ENCODE measurements at places on chromosomes 11 and 22.

GRCh38 chr11:19328586-19329311 is 88.0 kb upstream of the E2F8 start:
- no peak for DNase-seq

DNA sequence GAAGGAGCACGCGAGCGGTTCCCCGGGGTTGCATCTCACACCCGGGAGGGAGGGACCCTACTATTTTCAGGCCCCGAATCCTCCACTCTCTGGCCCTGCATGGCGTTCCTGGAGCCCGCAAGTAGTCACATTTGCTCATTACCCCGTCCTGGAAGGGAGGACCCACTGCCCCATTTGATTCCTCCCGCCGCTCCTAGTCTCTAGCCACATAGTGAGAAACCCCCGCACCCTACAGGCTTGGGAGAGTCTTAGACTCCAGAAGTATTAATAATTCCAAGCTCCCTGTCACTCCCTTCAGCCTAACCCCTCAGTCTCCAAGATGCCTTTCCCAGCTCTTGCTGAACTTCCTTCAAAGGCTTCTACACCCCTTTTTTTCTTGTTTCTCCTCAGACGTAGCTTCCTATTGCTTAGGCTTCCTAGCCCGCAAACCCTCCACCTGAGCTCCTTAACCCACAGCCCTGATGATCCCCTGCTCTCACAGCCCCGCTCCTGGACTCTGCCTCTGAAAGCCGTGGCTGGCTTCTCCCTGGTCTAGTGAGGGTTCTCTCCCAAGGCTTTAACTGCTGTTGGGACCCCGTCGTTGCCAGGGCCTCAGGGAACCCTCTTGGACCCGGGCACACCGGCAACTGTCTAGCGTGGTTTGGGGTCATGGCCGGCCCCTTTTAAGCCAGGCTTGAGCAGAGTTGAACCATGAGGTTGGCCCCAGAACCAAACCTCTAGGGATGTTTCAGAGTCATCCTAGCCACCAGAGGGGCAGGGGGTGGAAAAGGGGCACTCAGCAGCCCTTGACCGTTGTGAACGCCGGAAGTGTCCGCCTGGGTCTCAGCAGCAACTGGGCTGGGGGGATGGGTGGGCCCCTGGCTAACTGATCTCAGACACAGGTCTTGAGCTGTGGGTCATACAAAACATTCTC is 862 bp downstream of the GGA1 start:
- DNase-seq, result no peak

DNA sequence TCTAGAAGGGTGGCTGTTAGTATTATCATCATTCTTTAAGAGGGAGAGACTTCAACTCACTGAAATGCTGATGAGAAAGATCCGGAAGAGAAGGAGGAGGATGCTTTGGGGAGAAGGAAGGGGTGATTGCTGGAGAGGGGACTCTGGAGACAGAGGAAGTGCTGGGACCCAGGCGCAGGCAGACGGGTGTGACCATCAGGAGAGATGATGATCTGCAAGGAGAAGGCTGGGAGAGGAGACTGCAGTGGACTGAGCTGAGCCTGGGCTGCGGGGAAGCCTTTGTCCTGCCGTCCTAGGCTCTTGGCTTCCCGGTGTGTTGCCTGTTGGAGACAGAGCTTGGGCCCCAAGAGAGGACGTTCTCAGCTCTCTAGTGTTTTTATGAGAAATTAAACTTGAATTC is 22.6 kb downstream of the RASD2 start:
- no peak for DNase-seq

- no peak for DNase-seq
Observed at GRCh38 chr11:124761301-124762104, 587 bp downstream of the ESAM start.

DNA sequence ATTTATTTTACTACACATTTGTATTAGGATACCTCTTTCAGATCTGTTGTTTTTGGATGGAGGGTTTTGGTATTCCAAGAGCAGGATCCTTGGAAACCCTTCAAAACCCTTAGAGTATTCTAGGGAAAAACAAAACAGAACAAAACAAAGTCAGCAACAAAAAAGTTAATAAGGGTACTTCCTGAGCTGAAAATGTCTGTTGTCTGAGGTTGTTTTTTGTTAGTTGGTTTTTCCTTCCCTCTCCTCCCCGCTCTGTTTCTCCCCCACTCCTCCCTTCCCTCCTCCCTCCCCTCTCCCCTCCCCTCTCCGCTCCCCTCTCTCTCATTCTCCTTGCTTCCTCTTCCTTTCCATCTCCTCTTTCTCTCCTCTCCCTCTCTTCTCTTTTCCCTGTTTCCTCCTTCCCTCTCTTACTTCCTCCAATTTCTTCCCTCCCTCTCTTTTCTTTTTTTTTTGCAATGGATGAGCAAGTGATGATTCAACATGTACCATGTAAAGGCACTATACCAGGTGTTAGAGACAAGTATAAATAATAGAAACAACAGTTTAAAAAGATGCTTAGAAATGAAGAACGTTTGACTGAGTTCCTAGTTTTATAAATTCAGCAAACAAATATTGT is 160.6 kb downstream of the TMEM135 start:
- no peak for DNase-seq

DNA sequence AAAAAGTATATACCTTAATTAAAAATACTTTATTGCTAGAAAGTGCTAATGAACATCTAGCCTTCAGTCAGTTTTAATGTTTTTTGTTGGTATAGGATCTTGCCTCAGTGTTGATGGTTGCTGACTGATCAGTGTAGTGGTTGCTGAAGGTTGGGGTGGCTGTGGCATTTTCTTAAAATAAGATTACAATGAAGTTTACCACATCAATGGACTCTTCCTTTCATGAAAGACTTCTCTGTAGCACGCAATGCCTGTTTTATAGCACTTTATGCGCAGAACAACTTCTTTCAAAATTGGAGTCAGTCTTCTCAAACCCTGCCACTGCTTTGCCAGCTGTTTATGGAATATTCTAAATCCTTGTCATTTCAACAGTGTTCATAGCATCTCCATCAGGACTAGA is 50.6 kb downstream of the LDLRAD3 start:
- no peak for DNase-seq

GRCh38 chr11:72439455-72439854 is 5.1 kb upstream of the CLPB start:
- no peak for DNase-seq

GRCh38 chr22:26713823-26714449 is 56.5 kb downstream of the MIAT start:
- DNase-seq, result no peak

GRCh38 chr11:73784080-73784634 is 3.5 kb upstream of the MRPL48 start:
- no peak for DNase-seq

GRCh38 chr11:114066046-114066648 is 6.6 kb downstream of the ZBTB16 start:
- no peak for DNase-seq

- no peak for DNase-seq
Observed at GRCh38 chr22:29901354-29901753, 18.4 kb downstream of the MTMR3 start.

GRCh38 chr22:49588739-49589138 is 238.9 kb downstream of the BRD1 start:
- no peak for DNase-seq
